ENCODE measurements at places on chromosomes 12 and 14. TPM values are rescaled to one million over a fixed set of nuclear protein-coding genes. Genes with fewer than 3 reads are reported as not detected.

PITPNM2 gene
- 4.0 TPM for total RNA-seq

FGF6 gene
- not detected for total RNA-seq

DHRS2 gene
- total RNA-seq: 1.7 TPM

CFAP73 gene
- total RNA-seq: not detected

SSPN gene
- 0.39 TPM for total RNA-seq

GLIPR1L2 gene
- 0.13 TPM for total RNA-seq

LRRC10 gene
- total RNA-seq: not detected

YY1 gene
- 37.7 TPM for total RNA-seq

TRIAP1 gene
- 30.3 TPM for total RNA-seq

SLC15A4 gene
- total RNA-seq: 30.0 TPM
